Progenitor cell of endocrine pancreas (in vitro differentiated cells): ENCODE measurements at places on chromosomes 5 and 9. TPM values are rescaled to one million over a fixed set of nuclear protein-coding genes. Genes with fewer than 3 reads are reported as not detected.

ANKRD34B gene
- 0.17 and 0.20 TPM in 2 replicates for total RNA-seq

CARTPT gene
- total RNA-seq: not detected in 2 replicates

CCDC183 gene
- total RNA-seq: 9.0 and 9.5 TPM in 2 replicates

LCN9 gene
- 0.57 and 1.5 TPM in 2 replicates for total RNA-seq

PCDHA9 gene
- total RNA-seq: 3.4 and 3.8 TPM in 2 replicates

SLC4A9 gene
- 0.31 and 0.58 TPM in 2 replicates for total RNA-seq

SLC6A19 gene
- total RNA-seq: 2.2 and 2.6 TPM in 2 replicates

LCN12 gene
- 14.7 and 16.2 TPM in 2 replicates for total RNA-seq

WNT8A gene
- total RNA-seq: not detected in 2 replicates

SLIT3 gene
- 18.8 and 19.6 TPM in 2 replicates for total RNA-seq

KLF9 gene
- total RNA-seq: 0.47 and 0.57 TPM in 2 replicates

ANKRD31 gene
- total RNA-seq: 0.55 and 0.80 TPM in 2 replicates
